ENCODE measurements at places on chromosomes 12 and 14.

- H3K27me3 ChIP-seq, result no peaks in the 10 kb centered on the region
- no peak for DNase-seq
- H3K4me1 ChIP-seq, result no peaks in the 10 kb centered on the region
- H3K36me3 ChIP-seq, result no peaks in the 10 kb centered on the region
- H3K4me3 ChIP-seq, result no peak overlapping the region
Observed at GRCh38 chr14:92287987-92288386, 35.0 kb upstream of the SLC24A4 start.

GRCh38 chr12:3355378-3355900, 135.6 kb upstream of the PRMT8 start:
- DNase-seq, result no peak
- no peaks in the 10 kb centered on the region for H3K36me3 ChIP-seq
- peaks cover 2% of the 10 kb centered on the region for H3K27me3 ChIP-seq
- no peaks in the 10 kb centered on the region for H3K4me1 ChIP-seq
- no peak overlapping the region for H3K4me3 ChIP-seq
- H3K27ac ChIP-seq, result no peak overlapping the region

DNA sequence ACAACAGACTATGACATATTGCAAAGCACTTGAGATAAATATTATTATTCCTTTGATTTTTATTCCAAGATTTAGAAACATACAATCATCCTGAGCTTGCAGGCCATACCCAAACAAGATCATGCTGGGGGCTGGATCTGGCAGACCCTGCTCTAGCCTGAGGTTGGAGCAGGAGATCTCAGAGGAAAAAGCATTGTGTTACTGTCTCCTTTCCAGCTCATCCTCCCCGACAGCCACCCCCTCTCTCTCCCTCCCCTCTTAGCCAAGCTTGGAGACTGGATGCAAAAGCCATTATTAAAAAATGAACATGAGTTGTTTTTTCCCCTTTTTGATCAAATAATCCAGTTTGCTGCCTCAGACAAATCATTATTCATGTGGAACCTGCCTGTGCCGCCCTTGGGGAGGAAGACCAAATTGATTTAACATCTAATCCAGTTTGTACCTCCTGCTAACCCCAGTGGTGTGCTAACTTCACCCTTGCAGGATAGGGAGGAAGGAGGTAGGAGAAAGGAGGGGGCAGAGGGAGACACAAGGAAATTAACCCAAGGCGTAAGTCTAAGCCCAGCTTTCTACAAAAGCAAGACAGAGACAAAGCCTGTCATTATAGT, 565.8 kb upstream of the TBX3 start:
- no peaks in the 10 kb centered on the region for H3K27me3 ChIP-seq
- no peak overlapping the region for H3K27ac ChIP-seq
- no peak overlapping the region for H3K4me3 ChIP-seq
- no peak for DNase-seq

DNA sequence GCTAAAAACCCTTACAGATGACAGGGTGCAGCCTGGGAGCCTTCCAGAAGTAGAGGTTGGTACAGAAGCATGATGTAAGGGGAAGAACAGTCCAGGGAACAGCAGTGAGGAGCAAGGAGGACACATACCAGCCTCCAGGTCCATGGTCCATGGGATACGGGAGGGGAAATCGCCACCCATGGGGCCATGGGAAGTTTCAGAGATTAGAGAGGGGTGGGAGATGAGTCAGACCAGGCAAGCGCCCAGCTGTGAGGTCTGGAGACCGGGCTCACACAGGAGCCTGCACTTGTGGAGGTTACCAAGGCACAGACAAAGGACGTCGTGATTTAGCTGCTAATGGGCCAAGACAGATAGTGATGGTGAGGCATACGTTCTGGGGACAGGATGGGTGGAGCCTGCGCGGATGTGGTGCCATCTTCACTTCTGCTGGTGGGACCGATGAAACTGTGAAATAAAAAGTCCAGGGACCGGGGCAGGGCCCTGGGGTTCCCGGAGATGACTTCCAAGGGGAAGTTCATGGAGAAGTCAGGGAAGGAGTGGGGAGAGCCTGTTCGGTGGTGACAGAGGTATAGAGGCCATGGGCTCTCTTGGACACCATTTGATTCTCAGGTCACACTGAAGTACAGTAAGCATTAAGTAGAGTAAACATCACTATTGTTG, 17.7 kb upstream of the LRP1-AS start:
- H3K27me3 ChIP-seq, result no peaks in the 10 kb centered on the region
- H3K36me3 ChIP-seq, result no peaks in the 10 kb centered on the region
- no peak overlapping the region for H3K27ac ChIP-seq
- no peak overlapping the region for H3K4me3 ChIP-seq
- no peak for DNase-seq
- H3K4me1 ChIP-seq, result no peaks in the 10 kb centered on the region

DNA sequence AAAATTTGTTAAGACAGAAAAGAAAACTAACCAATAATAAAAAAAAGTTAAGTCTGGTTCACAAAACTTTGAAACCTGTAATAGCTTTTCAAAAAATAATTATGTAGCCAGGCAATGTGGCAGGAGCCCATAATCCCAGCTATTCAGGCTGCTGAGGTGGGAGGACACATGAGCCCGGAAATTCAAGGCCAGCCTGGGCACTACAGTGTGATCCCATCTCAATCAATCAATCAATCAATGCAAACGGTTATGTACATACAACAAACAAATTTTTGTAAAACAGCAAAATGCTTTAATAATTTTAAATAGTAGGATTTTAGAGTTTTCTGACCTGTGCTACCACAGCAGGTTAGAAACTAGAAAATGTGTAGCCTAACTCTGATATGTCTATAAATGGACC, 152.4 kb downstream of the MED13L start:
- DNase-seq, result no peak
- no peak overlapping the region for H3K27ac ChIP-seq
- no peaks in the 10 kb centered on the region for H3K27me3 ChIP-seq
- peaks cover 13% of the 10 kb centered on the region for H3K4me1 ChIP-seq
- H3K36me3 ChIP-seq, result no peaks in the 10 kb centered on the region
- H3K4me3 ChIP-seq, result no peak overlapping the region

- no peaks in the 10 kb centered on the region for H3K36me3 ChIP-seq
- H3K27me3 ChIP-seq, result peaks cover 10% of the 10 kb centered on the region
- DNase-seq, result peak; percentile 27
- no peak overlapping the region for H3K27ac ChIP-seq
Observed at GRCh38 chr12:452667-453210, 7.0 kb upstream of the B4GALNT3 start.

- no peaks in the 10 kb centered on the region for H3K36me3 ChIP-seq
- H3K27me3 ChIP-seq, result no peaks in the 10 kb centered on the region
- H3K27ac ChIP-seq, result no peak overlapping the region
- peaks cover 29% of the 10 kb centered on the region for H3K4me1 ChIP-seq
Observed at GRCh38 chr14:105852378-105853088, 326.1 kb downstream of the TMEM121 start.

DNA sequence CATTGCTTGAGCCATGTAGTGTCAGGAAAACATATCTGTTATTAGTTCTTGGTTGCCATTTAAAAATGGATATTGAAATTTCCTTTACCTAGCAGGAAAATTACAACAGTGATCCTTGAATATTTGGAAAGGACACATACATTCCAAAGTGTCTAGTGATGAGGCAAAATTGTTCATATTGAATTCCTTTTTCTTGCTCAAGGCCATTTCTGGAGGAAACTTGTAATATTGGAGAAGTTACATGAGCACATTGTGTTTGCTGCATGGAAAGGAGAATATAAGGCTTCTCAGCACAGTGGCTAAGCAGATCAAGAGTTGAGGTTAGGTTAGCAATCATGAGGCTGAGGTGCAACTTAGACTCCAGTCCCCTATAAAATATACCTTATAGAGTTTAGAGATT, 121.9 kb downstream of the PDE3A start:
- no peaks in the 10 kb centered on the region for H3K36me3 ChIP-seq
- no peaks in the 10 kb centered on the region for H3K27me3 ChIP-seq
- H3K27ac ChIP-seq, result no peak overlapping the region
- H3K4me3 ChIP-seq, result no peak overlapping the region

- DNase-seq, result no peak
- no peaks in the 10 kb centered on the region for H3K36me3 ChIP-seq
- no peak overlapping the region for H3K27ac ChIP-seq
- H3K27me3 ChIP-seq, result no peaks in the 10 kb centered on the region
- no peak overlapping the region for H3K4me3 ChIP-seq
- no peaks in the 10 kb centered on the region for H3K4me1 ChIP-seq
Observed at GRCh38 chr12:93127107-93127560, 198.0 kb upstream of the EEA1 start.

DNA sequence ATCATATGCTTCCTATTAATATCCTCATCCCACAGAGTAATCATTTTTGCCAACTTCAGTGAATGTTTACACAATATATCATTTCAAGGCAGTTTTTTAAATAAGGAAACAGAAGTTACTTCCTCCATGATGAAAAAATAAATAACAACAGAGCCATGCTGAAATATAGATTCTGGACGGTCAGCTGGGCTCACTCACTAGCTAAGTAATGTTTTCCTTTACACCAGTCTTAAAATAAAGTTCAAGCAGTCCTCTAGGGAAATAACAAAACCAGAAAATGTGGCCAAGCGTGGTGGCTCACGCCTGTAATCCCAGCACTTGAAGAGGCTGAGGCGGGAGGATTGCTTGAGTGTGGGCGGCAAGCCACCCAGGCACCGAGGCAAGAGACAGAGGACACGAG, 28.7 kb downstream of the AICDA start:
- no peak overlapping the region for H3K4me3 ChIP-seq
- H3K27ac ChIP-seq, result no peak overlapping the region
- no peaks in the 10 kb centered on the region for H3K36me3 ChIP-seq
- DNase-seq, result no peak
- H3K27me3 ChIP-seq, result no peaks in the 10 kb centered on the region

DNA sequence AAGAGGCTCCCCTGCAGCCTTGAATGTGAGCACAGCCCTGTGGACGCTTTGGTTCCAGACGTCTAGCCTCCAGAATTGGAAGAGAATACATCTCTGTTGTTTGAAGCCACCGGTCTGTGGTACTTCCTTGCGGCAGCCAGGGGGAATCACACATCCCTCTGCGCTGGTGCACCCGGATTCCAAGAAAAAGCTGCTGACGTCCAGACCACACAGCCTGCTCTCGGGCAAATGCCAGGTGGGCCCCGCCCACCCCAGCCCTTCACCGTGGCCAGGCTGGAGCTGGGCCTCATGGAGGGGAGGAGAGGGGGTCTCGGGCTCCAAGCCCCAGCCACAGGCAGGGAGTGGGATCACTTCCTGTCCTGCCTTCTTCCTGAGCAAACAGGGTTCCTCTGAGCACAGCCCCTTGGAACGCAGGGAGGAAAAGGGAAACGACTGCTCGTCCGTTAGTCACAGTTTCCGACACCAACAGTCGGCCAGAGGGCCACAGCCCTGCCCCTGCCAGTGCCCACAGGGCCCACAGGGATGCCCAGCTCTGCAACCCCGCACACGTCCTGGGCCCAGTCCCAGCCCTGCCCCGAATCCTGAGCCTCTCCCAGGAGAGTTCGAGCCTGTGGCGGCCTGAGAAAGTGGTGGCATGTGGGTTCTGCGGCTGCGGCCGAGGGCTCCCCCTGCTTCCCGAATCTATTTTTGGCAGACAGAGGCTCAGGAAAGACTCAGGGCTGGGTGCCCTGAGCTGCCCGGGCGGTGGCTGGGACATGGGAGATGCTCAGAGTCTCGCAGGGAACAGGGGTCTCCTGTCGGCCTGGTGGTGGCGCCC, 85.3 kb downstream of the RFLNA start:
- no peak overlapping the region for H3K4me3 ChIP-seq
- no peak overlapping the region for H3K27ac ChIP-seq
- no peaks in the 10 kb centered on the region for H3K27me3 ChIP-seq
- H3K36me3 ChIP-seq, result peaks cover 52% of the 10 kb centered on the region
- DNase-seq, result no peak

GRCh38 chr12:12954356-12954755, 2.4 kb upstream of the GPRC5D start:
- no peak overlapping the region for H3K27ac ChIP-seq
- H3K4me1 ChIP-seq, result no peaks in the 10 kb centered on the region
- no peak for DNase-seq
- no peak overlapping the region for H3K4me3 ChIP-seq
- no peaks in the 10 kb centered on the region for H3K27me3 ChIP-seq
- H3K36me3 ChIP-seq, result no peaks in the 10 kb centered on the region

GRCh38 chr12:19988459-19988873, 379.9 kb upstream of the PDE3A start:
- H3K27me3 ChIP-seq, result no peaks in the 10 kb centered on the region
- no peak overlapping the region for H3K27ac ChIP-seq
- DNase-seq, result no peak
- H3K4me3 ChIP-seq, result no peak overlapping the region
- H3K36me3 ChIP-seq, result no peaks in the 10 kb centered on the region

DNA sequence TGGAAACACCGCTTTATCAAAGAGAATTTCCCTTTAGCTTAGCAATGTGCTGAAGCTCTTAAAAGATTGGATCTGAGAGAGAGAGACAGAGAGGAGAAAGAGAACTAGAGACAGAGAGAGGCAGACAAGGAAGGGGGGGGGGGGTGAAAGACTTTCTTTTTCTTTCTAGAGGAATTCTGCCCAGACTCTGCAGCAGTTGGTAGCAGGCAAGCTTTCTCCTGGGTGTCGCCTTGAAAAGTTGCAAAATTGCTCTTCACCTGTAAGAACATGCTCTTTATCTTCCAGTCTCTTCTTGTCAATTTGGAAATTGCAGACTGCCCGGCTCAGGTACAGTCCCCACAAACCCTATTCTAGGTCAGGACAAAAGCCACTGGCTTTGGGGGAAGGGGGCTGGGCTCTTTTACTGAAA, 2.9 kb upstream of the OTX2 start:
- DNase-seq, result no peak
- no peak overlapping the region for H3K27ac ChIP-seq
- H3K27me3 ChIP-seq, result peaks cover 68% of the 10 kb centered on the region
- no peaks in the 10 kb centered on the region for H3K36me3 ChIP-seq
- peaks cover 3% of the 10 kb centered on the region for H3K4me1 ChIP-seq
